ENCODE measurements at places on chromosomes 1 and 21. TPM values are rescaled to one million over a fixed set of nuclear protein-coding genes. Genes with fewer than 3 reads are reported as not detected.

The C1orf232 gene
- total RNA-seq: not detected

- DNase-seq: no peak
These were observed 427.8 kb upstream of the ZP4 start for GRCh38 chr1:238318294-238319110.

GRCh38 chr21:41712201-41712600 is 54.7 kb downstream of the RIPK4 start:
- DNase-seq: no peak

GRCh38 chr1:10692401-10693021 is 103.9 kb downstream of the CASZ1 start:
- DNase-seq: peak; percentile 80
